ENCODE measurements at places on chromosomes 3 and 15.

DNA sequence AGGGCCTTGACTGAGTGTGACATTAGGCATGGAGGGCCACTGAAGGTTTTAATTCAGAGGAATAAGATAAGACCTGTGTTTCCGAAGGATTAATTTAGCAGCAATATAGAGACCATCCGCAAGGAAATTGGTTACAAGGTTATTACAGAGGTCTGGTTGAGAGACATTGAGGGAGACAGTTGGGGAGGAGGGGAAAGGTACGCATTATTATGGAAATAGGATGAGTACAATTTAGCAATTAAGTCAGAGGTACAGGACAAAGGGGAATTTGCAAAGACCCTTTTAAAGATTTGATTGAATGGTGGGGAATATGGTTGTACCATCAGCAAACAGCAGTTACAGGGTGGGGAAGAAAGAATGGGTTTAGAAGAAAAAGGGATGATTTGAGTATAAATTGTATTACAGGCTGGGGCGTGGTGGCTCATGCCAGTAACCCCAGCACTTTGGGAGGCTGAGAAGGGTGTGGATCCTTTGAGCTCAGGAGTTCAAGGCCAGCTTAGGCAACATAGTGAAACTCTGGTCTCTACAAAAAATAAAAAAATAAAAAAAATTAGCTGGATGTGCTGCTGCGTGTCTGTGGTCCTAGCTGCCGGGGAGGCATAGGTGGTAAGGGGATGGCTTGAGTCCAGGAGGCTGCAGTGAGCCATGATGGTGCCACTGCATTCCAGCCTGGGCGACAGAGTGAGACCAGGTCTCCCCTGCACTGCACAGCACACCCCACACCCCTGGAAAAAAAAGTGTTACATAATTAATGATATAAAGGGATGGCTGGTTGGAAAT lies 11.3 kb downstream of the ARL8B start:
- no peak for DNase-seq

- DNase-seq: no peak
Observed at GRCh38 chr3:105513042-105513441, 146.3 kb downstream of the ALCAM start.

- DNase-seq: no peak
Observed at GRCh38 chr3:196355668-196356067, 17.5 kb upstream of the TM4SF19 start.

DNA sequence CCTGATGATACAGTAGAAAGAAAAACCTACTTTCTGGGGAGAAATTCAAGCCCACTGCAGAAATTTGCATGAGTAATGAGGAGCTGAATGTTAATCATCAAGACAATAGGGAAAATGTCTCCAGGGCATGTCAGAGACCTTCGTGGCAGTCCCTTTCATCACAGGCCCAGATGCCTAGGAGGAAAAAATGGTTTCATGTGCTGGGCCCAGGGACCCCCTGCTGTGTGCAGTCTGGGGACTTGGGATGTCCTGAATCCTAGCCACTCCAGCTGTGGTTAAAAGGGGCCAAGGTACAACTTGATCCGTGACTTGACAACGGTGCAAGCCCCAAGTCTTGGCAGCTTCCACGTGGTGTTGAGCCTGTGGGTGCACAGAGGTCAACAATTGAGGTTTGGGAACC lies 10.3 kb upstream of the EIF5A2 start:
- DNase-seq: no peak

GRCh38 chr3:119639494-119640350 lies 20.7 kb downstream of the POPDC2 start:
- no peak for DNase-seq

GRCh38 chr3:43506644-43507043 lies 115.2 kb downstream of the ANO10 start:
- DNase-seq: no peak

- no peak for DNase-seq
Observed at GRCh38 chr15:40358471-40359353, 693 bp downstream of the DISP2 start.
